Esophagus mucosa (tissue), 1 donor: ENCODE measurements at places on chromosomes 5 and 9. TPM values are rescaled to one million over a fixed set of nuclear protein-coding genes. Genes with fewer than 3 reads are reported as not detected.

DNA sequence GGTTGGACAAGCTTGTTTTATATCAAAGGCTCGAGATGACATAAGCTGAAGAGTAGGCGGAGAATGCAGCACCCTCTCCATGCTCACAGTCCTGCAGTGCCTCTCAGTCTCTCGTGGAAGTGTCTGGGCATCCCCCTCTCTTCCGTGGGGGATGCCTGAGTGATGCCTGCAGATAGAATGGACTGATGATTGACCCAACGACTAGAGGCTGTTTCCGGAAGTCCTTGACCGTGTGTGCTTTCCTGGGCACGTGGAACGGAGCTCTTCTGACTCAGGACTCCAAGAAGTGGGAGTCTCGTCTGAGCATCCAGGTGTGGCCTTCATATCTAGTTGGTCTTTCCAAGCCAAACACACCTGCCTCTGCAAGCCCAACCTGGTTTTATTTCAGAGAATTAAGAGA is 241.8 kb upstream of the IRX2 start:
- ATAC-seq = no peak

DNA sequence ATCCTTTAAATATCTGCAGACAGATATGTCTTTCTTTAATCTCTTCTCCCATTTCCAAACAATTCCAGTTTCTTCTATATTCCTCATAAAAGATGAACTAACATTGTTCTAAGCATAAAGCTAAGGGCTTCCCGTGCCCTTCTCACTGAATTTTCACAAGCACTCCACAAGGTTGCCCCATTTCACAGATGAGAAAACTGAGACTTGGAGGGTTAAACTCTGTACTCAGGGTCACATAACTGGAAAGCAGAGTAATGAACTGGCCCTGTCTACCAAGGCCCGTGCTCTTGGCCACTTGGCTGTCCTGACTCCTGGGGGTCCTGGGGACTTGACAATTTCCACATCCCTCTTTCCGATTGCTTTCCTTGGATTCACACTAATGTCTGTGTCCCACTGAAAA is 25.3 kb downstream of the KLF9 start:
- no peak for ATAC-seq

The CD274 gene
- total RNA-seq = 1.5 TPM

GRCh38 chr5:41252036-41252435 is 38.7 kb upstream of the C6 start:
- no peak for ATAC-seq

The ZBTB34 gene
- 2.5 TPM for total RNA-seq

DNA sequence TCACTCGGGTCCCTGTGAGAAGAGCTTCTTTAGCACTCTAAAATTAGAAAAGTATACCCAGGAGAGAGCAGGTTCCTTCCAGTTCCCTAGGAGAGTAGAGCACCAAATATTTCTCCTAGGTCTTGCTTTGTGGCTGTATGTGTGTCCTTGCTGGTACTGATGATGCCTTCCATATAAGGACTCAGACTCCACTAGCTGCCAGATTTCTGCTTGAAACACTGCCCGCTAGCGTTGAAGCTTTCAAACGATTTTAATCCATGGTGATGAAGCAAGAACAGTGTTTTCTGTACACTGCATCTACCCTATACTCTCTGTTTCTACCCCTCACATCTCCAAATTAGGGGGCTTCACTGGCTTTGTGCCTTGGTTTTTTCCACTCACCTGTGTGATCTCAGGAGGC is 2.4 kb upstream of the SMC2 start:
- ATAC-seq = peak; percentile 19

- no peak for ATAC-seq
Measured at GRCh38 chr5:134458234-134459009, 46.7 kb upstream of the CDKN2AIPNL start.

DNA sequence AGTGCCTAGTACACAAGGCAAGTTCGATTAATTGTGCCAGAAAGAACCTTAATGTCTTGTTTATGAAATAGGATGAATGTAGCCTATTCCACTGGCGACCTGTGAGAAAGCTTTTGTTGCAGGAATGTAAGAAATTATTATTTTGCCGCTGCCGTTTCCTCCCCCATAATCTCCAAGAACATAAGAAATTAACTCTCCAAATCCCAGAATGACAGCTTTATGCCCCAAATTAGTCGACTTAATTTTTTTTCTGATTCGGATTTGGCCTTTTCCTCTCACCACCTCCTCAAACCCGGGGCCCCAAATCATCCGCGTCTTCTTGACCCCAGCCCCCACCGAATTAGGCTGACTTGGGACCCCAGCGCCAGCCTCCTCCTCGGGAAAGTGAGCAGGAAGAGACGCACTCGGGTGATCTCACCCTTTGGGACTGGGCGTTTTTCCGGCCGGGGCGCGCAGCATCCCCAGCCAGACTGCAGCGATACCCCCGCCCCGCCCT is 682 bp upstream of the SPTAN1 start:
- ATAC-seq = no peak

The SH3TC2 gene
- total RNA-seq = 3.4 TPM

DNA sequence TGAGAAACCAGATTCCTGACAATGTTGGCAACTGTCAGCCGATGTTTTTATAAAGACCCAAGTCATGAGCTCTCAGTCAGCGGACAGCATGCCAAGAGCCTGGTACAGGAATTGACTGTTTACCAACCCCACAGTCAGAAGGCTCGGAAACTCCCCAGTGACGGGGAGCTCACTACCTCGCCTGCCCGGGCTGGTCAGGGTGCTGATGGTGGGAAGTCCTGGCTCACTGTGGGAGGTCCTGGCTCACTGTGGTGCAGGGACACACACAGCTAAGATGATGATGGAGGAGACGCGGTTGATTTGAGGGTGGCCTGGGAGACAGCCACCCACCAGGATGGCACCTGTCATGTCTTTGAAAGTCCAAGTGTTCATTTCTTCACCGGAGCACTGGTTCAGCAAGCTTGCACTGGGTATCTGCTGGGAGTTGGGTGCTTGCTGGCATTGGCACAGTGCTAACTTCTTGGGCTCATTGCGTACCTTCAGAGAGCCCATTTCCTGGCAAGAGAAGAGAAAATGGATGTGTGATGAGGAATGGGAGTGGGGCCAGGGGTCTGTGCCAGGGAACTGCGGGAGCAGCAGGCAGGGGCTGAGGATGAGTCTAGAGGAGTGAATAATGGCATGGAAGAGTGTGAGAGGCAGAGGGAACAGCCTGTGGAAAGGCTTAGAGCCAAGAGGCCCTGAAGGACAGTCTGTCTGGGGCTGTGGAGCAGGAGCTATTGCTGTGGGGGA is 15.3 kb downstream of the ASS1 start:
- ATAC-seq = no peak

DNA sequence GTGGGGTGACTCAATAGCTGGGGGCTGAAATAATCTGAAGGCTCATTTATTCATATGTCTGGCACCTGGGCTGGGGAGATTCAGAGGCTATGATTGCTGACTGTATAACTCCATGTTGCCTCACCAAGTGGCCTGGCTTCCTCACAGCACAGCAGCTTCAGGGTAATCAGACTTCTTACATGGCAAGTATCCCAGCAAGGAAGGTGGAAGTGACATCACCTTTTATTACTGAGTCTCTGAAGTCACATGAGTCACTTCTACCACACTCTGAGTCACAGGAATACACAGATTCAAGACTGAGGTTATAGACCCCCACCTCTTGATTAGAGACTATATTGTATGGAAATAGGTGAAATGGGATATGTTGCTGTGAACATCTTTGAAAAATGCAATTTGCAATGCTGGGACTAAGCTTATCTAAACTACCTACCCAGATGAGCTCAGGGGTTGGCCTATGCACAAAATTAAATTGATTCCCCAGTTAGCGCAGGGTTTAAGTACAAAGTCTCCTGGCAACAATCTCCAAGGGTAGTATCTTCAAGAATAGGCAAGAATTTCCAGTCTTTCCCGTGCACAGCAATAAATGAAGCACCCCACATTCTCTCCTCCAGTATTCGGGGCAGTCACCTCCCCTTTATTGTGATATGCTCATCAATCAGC is 553.1 kb downstream of the LRRC70 start:
- no peak for ATAC-seq

GRCh38 chr5:103111468-103111867 is 8.5 kb downstream of the GIN1 start:
- ATAC-seq = no peak

DNA sequence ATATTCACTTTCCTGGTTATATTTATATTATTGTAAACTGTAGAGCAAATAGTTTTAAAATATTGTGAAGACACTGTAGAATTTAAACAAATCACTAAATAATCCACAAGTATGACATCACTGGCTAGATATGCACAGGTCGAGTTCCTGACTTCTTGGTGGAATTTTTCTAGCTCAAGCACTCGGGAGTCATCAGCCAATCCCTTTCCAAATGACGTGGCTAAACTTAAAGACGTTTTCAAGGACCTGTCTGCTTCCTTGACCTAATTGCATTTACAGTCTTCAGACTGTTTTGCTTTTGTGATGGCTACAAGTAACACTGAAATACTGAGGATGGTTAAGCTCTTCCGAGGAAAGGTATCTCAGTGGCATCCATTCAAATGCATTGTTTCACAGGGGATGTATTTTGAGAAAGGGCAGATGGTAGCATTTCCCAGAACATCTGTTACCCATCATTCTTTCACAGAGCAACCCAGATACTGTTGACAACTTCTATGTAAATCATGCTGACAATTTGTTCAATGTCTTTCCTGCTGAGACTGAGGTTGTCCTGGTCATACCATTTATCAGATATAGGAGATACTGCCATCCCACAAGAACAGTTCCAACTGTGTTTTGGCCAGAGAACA is 262.8 kb downstream of the CDH10 start:
- ATAC-seq = no peak

The RXRA gene
- 52.4 TPM for total RNA-seq

DNA sequence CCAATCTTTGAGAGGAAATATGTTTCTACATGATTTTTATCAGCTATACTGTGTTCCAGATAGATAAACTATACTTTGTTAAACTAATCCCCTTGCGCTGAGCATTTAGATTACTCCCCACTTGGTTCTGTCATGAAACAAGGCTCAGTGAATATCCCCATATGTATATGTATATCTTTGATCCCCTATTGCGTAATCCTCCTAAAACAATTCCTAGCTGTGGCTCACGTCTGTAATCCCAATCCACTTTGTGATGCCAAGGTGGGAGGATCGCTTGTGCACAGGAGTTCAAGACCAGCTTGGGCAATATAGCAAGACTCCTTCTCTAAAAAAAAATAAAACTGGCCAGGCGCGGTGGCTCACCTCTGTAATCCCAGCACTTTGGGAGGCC is 2.7 kb downstream of the PHYHD1 start:
- ATAC-seq = no peak

The TMEM215 gene
- not detected for total RNA-seq

- no peak for ATAC-seq
Measured at GRCh38 chr5:31867219-31867618, 228.3 kb downstream of the PDZD2 start.

- no peak for ATAC-seq
Measured at GRCh38 chr9:93974151-93974550, 19.0 kb upstream of the BARX1 start.

The EDIL3 gene
- total RNA-seq = 4.9 TPM

The NAIP gene
- 4.2 TPM for total RNA-seq

DNA sequence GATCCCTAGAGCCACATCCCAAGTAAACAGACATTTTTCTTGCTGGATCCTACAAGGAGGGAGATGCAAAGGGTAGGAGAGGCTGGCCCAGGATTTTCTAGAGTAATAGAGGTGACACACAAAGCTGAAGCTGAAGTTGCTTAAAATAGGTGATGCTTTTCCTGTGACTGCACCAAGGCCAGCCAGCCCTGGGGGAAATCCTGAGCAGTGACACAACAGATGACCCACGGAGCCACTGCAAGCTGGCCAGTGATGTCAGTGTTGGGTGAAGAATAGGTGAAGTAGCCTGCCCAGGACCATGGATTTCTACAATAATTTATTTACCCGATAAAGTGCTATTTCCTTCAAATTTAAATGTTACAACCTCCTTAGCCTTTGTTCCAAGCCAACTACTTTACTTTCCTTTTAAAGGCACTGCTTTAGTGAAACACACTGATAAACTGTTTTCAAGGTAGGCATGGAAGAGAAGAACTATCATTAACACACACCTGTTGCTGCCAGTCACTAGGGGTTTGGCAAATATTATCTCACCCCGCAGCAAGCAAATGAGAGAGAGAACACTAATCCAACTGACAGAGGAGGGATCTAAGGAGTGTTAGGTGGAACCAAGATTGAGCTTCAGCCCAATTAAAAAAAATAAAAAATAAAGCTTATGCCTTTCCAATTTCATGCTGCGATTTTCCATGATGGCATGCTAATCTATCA is 123.5 kb downstream of the CTNND2 start:
- no peak for ATAC-seq

The GPX3 gene
- 125 TPM for total RNA-seq

The CSNK1G3 gene
- total RNA-seq = 28.4 TPM

- ATAC-seq = no peak
Measured at GRCh38 chr9:118482306-118482705, 778.1 kb downstream of the TLR4 start.

GRCh38 chr5:100970646-100971255 is 67.7 kb upstream of the ST8SIA4 start:
- no peak for ATAC-seq

- ATAC-seq = no peak
Measured at GRCh38 chr5:38799556-38800377, 46.0 kb upstream of the OSMR start.

- ATAC-seq = no peak
Measured at GRCh38 chr9:131449276-131449675, 53.4 kb upstream of the POMT1 start.

The ENHO gene
- 0.24 TPM for total RNA-seq

The PCDH12 gene
- 0.40 TPM for total RNA-seq

- ATAC-seq = peak; percentile 13
Measured at GRCh38 chr5:132457371-132458225, 33.0 kb downstream of the IRF1 start.

The C9orf50 gene
- not detected for total RNA-seq

DNA sequence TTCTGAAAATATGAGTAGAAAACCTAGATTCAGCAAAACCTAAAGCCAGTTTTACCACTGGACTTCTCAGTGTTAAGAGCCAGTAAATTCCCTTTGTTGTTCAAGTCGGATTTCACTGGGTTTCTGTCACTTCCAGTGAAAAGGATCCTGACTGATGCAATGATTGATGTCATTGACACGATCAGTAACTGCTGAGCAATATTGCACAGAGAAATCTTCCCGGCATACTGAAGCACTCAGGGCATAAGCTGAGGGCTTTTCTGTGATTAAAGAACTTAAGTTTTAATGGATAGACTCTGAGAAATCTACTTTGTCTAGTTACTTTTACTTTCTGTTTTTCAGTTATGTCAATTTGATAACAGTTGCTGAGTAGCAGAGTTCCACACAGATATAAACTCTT is 61.9 kb downstream of the DENND1A start:
- ATAC-seq = no peak

The ECM2 gene
- total RNA-seq = 0.56 TPM

The CYSTM1 gene
- total RNA-seq = 11.4 TPM

DNA sequence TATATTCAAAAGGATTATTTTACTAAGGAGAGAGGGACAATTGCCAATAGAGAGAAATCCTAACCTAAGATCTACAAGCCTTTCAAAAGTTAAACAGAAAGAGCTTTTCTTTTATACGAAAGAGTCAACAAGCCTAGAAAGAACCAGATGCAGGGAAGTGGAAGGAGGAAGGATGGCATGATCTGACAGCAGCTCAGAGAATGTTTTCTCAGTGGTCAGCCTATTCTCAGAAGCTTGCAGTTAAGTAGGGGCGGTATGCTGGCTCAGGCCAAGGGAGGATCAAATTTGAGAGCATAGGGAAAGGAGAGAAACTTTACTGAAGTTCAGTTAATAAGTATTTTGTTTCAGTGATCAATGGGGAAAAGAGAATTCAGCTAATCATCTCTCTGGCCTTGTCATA is 88.0 kb upstream of the FTMT start:
- ATAC-seq = no peak
